ENCODE measurements at places on chromosomes 13 and 19.

DNA sequence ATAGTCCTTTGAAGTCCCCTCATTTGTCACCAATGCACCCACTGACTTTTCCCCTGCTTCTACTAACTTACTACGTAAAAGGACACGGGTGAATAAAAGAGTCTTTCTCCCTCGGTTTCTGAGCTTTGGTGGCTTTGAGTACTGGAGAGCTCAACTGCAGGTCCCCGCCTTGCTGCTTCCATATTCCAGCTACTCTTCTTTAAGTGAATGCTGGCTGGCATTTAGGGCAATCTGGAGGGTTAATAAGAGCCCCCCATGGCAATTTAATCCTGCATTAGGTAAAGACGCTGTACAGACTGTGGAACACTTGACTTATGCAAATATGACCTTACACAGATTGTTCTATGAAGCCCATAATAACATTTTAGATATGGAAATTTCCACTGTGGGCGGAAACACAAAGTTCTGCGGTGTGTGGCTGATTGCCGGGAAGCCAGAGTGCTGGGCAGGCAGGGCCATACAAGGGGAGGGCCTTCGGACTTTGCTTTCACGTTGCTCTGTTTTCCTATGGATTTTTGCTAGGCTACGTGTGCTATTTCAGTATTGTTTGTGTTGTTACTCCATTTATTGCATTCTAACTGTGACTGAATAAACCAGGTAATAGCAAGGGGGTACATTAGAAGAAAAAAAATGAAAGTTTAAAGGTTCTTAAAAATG lies 97.5 kb downstream of the SLC10A2 start:
- no peak for DNase-seq

DNA sequence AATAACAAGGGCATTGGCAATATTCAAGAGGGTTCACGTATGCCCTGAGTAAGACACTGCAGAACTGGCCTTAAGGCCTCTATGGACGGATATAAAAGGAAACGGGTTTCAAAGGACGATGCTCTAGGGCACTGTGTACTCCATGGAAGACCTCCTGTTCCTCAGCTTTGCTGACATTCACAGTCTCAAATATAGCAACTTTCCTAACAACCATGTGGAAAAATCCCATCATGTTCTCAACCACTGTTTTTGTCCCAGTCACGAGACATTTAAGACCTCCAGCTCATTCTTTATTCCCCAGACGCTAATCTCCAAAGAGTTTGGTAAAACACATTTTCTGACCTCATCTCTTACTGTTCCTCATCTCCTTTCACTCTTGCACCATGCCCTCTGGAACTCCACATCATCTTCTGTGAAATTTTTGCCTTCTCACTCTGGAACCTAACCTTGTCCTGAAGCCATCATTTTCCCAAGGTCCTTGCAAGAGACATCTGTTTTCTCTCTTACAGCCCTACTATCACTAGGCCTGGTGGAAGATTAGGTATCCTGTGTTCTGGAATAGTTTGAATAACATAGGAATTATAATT lies 37.6 kb downstream of the SPRY2 start:
- DNase-seq: no peak

DNA sequence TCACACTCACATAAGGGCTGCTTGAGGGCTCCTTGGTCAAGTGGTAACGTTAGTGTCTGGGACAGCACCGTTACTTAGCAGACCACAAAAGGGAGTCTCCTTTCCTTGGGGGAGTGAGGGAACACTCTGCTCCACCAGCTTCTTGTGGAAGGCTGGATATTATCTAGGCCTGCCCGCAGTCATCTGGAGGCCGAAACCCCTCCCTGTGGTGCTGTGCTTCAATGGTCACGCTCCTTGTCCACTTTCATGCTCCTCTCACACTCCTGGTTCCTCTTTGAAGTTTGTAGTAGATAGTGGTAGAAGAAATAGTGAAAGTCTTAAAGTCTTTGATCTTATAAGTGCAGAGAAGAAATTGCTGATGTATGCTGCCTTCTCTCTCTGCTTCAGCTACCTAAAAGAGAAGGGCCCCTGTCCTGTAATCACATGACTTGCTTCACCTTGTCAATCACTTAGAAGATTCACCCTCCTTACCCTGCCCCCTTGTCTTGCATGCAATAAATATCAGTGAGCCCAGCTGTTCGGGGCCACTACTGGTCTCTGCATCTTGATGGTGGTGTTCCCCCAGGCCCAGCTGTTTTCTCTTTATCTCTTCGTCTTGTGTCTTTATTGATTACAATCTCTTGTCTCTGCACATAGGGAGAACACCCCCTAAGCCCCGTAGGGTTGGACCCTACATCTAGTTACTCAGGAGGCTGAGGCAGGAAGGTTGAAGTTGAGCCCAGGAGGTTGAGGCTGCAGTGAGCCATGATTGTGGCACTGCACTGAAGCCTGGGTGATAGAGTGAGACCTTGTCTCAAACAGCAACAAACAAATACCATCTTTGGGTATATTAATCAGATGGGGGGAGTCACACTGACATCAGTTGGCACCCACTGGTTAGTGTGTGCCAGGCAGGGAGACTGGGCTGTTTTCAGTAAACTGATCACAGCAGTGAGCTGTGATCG lies 11.6 kb upstream of the MZF1 start:
- no peak for DNase-seq

DNA sequence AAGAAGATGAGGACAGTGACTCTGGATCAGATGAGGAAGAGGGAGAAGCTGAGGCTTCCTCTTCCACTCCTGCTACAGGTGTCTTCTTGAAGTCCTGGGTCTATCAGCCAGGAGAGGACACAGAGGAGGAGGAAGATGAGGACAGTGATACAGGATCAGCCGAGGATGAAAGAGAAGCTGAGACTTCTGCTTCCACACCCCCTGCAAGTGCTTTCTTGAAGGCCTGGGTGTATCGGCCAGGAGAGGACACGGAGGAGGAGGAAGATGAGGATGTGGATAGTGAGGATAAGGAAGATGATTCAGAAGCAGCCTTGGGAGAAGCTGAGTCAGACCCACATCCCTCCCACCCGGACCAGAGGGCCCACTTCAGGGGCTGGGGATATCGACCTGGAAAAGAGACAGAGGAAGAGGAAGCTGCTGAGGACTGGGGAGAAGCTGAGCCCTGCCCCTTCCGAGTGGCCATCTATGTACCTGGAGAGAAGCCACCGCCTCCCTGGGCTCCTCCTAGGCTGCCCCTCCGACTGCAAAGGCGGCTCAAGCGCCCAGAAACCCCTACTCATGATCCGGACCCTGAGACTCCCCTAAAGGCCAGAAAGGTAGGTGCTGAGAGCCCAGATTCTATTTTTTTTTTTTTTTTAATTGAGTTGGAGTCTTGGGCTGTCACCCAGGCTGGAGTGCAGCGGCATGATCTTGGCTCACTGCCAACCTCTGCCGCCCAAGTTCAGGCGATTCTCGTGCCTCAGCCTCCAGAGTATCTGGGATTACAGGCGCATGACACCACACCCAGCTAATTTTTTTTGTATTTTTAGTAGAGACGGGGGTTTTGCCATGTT lies 2.3 kb downstream of the PPP1R15A start:
- no peak for DNase-seq

GRCh38 chr13:38636761-38637160 lies 50.1 kb upstream of the FREM2 start:
- DNase-seq: no peak

DNA sequence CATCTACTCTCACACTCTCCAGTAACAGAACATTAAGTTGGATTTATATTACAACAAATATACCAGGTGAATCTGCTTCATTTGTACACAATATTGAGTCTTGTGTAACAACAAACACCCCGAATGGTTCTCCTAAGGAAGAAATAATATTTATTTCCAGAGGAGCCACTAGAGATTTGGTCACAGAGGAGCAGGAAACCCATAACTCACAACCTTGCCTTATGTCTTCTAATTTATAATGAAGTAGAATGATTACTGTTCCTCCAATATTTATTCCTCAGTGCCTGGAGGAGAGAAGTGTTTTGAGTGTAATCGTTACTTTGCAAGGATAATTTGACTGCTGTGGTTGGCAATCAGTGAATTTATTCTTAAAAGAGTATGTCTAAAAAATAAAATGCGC lies 1243.7 kb upstream of the PCDH20 start:
- no peak for DNase-seq

GRCh38 chr13:20664351-20664750 lies 39.1 kb upstream of the IL17D start:
- DNase-seq: no peak

GRCh38 chr13:43058318-43058674 lies 34.9 kb downstream of the DNAJC15 start:
- no peak for DNase-seq

GRCh38 chr13:29479716-29480492 lies 115.6 kb downstream of the SLC7A1 start:
- DNase-seq: no peak

- no peak for DNase-seq
Measured at GRCh38 chr19:56306016-56306415, 8.6 kb downstream of the ZSCAN5A start.

DNA sequence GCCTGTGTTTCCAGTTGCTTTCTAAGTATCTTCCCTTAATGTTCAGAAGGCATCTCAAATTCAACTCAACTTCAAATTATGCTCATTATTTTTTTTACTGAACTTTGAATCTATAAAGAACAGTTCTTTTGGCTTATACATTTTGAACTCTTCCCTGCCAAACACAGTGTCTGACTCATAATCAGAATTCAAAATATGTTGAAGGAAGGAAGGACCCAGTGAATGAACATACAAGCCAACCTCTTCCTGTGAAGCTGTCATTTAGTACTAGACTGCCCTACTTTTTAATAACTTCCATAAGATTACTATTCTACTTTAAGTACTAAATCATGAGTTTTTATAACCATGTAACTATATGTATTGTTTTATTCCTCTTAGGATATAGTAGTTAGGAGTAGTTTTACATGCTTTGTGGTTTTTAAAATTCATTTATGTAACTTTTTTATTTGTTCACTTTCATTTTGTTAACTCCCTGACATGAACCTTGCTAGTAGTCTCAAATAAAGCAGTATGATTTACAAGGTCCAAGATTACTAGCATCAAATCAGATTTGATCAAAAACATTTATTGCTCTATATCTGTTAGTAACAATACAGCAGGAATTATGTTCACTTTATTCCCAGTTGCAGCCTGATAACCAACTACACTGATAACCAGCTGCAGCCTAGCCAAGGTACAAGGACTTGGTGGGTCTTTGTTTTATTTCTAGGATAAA lies 6.4 kb downstream of the NUDT15 start:
- DNase-seq: no peak

DNA sequence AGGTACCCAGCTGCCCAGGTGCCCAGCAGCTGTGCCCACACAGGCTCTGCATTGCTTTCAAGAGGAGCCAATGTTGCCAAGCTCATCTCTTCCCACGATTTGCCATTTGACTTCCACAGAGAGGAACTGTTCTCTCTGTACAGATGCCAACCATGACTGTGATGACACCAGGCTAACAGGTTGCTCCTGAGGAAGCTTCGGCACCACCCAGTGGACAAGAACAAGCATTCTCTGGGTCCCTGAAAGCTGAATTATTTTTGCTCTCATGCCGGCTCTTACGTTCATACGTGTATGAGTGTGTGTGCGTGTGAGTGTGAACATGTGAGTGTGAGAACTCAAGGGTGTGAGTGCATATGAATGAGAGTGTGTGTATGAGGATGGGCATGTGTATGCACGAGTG lies 535.2 kb downstream of the LIG4 start:
- DNase-seq: no peak

DNA sequence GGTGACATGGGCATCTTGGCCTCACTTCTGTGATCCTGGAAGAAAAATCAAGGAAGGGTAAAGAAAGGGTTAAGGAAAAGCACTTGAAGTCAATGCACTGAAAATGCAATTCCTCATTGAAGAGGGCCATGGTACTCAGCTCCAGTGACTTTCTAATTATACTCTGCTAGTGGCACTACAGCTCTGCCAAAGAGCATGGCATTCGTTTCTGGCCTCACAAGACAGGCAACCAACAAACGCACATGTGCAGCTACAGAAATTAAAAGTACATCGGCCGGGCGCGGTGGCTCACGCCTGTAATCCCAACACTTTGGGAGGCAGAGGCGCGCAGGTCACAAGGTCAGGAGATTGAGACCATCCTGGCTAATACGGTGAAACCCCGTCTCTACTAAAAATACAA lies 21.8 kb downstream of the SACS start:
- no peak for DNase-seq

DNA sequence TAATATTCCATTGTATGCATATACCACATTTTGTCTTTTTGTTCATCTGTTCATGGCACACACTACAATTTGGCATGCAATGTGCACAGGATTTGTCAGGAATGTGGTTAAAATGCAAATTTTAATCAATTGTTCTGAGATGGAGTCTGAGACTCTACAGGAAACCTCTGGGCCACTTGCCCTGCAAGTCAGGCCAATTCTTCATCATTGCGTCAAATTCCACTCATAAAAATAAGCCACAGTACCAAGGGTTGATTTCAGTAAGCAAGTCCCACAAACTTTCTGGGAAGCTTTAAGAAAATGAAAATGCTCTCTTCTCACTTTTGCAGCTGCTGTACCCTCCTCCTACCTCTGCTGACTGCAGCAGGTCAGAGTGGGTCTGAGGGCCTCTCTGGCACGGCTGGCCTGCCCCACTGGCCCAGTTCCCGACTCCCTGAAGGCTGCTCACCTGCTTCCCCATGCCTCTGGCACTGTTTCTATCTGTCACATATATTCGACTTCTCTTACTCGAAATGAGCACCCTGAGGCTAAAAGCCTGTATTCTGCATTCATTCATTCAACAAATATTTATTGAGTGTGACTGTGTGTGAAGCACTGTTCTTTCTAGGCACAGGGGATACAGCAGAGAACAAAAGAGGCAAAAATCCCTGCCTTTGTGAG lies 83.8 kb upstream of the WASF3 start:
- DNase-seq: no peak

DNA sequence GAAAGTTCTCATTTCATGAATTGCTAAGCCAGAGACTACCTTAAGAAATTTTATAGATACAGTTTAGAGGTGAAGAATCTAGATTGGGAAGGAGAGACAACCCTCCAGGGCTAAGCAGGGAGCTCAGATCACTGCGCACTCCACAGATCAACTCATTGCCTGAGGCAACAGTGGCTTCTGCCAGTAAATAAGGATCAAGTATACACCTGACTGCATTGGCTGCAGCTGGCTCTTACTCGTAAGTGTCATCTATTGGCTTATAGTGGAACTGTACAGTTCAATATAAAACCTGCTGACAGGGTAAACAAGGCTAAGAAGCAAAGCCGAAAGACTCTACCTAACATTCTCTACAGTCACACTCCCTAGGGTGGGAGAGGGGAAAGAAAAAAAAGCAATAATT lies 18.0 kb upstream of the C1QTNF9B start:
- no peak for DNase-seq

DNA sequence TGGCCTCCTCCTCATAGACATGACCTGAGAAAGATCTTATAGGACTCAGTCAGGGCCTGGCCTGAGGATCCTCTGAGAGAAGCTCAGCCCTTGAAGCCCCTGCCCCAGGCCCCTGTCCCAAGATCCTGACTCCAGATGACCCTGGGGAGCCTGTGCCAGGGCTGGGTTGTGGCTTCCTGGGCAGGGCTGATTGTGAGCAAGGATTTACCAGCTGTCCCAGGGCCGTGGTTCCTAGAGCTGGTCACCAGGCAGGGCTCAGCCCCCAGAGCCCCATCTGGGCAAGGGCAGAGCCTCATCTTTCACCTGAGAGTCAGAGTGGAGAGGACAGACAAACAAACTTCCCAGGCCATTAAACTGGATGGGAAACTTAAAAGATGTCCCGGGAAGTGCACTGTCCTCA lies 1.9 kb downstream of the CEACAM21 start:
- no peak for DNase-seq
